ENCODE measurements at places on chromosomes 3 and 15. TPM values are rescaled to one million over a fixed set of nuclear protein-coding genes. Genes with fewer than 3 reads are reported as not detected.
A peak's percentile ranks its signal among the peaks of the same experiment; 100 is the strongest.

DNA sequence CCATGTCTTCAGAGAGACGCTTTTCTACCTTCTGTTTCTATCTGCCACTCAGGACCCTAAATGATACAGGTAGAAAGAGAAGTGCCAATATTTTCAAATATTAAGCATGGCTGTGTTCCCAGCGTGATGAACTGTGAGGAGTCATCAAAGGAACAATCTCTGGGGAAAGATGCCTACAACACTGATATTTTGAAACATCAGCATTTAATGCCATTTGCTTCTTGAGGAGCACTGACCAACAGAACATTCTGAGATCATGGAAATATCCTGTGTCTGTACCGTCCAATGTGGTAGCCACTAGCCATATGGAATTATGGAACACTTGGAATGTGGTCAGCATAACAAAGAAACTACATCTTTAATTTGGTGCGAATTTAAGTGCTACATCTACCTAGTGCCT lies 117.9 kb upstream of the COL6A5 start:
- DNase-seq = no peak

- DNase-seq = peak; percentile 36
Measured at GRCh38 chr15:72271895-72272212, 500 bp downstream of the PARP6 start.

Gene SCG5
- total RNA-seq = 136 TPM

GRCh38 chr3:58071480-58071971 lies 63.3 kb downstream of the FLNB start:
- DNase-seq = no peak

Gene NR2C2
- total RNA-seq = 59.5 TPM

DNA sequence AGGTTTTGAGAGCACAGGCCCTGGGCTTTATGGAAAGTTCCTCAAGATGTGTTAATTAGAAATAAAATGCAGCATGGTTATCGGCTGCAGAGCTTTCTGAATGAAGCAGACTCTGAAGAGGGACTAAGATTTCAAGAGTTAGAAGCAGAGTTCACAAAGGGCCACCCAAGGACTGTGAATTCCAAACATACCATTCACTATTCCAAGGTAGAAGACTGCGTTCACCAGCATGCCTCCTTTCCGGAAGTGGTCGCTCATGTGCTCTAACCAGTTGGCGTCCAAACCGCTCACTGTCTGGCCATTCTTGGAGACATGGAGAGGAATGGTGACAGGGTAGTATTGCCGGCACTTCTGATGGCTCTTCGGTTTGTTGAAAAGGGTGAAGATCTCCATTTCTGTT lies 104.9 kb downstream of the OXNAD1 start:
- no peak for DNase-seq

Gene SNURF
- total RNA-seq = 34.2 TPM

DNA sequence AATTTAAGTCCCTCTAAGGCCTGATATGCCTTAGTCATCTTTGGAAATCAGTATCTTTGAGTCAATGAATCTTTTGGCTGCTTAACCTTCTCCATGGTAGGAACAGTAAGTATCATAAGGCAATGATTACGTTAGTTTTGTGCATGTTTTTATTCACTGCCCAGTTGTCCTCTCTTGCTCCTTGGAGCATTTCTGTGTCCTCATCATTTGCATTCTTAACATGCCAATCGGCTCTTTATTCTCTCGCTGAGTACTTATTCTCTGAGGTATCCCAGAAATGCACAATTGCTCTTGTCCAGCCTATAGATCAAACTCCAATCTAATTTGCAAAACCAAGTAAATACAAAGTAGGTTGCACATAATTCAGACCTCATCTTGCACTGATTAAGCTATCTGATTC lies 405.0 kb upstream of the IL12A start:
- no peak for DNase-seq

- no peak for DNase-seq
Measured at GRCh38 chr3:18791182-18791581, 357.1 kb upstream of the KCNH8 start.

Gene RASL12
- 2.4 TPM for total RNA-seq

All from frontal cortex (tissue), 4 donors.